ENCODE measurements at places on chromosomes 4 and X. TPM values are rescaled to one million over a fixed set of nuclear protein-coding genes. Genes with fewer than 3 reads are reported as not detected.

GRCh38 chr4:83009529-83009928, 1.1 kb downstream of the LIN54 start:
- no peak for DNase-seq

GRCh38 chrX:150495496-150495895, 72.9 kb upstream of the MTM1 start:
- no peak for DNase-seq

DNA sequence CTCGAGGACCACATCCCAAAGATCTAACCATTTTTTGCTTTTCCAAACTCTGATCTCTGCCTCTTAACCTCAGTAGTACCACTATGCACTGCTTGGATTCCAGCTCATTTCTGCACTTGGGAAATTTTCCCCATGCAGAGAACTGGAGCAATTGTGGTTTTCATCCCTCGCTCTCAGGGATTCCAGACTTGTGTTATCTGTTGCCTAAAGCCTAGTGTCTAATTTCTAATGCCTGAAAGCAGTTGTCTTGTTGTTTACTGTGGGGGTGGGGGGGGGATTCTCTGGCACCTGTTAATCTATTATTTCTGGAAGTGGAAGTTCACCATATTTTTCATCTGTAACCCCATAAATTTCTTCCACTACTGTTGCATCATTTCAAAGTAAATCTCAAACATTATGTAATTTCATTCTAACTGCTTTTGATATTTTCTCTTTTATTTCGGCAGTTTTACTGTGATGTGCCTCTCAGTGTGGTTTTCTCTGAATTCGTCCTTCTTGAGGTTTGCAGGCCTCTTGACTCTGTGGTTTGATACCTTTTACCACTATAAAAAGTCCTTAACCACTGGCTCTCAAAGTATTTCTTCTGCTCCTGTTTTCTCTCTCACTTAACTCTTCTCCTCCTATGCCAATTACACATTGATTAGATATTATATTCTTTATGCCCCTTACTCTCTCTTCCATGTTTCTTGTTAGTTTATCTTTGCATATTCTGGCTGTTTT, 205.6 kb upstream of the EOLA2 start:
- no peak for DNase-seq

- peak; percentile 41 for DNase-seq
These were observed 29.3 kb upstream of the PTPN13 start for GRCh38 chr4:86564795-86565194.

The TCEAL7 gene
- 2.6 TPM for total RNA-seq

GRCh38 chr4:2266181-2266580, 4.3 kb upstream of the MXD4 start:
- no peak for DNase-seq

- peak; percentile 54 for DNase-seq
These were observed 37.8 kb downstream of the DGKK start for GRCh38 chrX:50432829-50433289.

The TAF7L gene
- not detected for total RNA-seq

The ARHGEF38 gene
- 41.1 TPM for total RNA-seq

The OCIAD2 gene
- 76.3 TPM for total RNA-seq

The DCAF4L1 gene
- 0.16 TPM for total RNA-seq

DNA sequence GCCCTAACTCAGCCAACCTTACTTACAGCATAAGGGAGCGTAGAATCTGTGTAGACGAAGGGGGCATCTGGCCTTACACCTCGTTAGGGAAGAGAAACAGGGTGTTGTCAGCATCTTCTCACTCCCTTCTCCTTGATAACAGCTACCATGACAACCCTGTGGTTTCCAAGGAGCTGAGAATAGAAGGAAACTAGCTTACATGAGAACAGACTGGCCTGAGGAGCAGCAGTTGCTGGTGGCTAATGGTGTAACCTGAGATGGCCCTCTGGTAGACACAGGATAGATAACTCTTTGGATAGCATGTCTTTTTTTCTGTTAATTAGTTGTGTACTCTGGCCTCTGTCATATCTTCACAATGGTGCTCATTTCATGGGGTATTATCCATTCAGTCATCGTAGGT, 14.6 kb downstream of the PLP1 start:
- no peak for DNase-seq

- peak; percentile 81 for DNase-seq
These were observed 18.0 kb downstream of the ARHGAP10 start for GRCh38 chr4:147749811-147750321.

GRCh38 chr4:81405900-81406401, 65.8 kb downstream of the RASGEF1B start:
- no peak for DNase-seq

- DNase-seq = peak; percentile 45
These were observed 3.5 kb upstream of the IQSEC2 start for GRCh38 chrX:53284684-53285447.

DNA sequence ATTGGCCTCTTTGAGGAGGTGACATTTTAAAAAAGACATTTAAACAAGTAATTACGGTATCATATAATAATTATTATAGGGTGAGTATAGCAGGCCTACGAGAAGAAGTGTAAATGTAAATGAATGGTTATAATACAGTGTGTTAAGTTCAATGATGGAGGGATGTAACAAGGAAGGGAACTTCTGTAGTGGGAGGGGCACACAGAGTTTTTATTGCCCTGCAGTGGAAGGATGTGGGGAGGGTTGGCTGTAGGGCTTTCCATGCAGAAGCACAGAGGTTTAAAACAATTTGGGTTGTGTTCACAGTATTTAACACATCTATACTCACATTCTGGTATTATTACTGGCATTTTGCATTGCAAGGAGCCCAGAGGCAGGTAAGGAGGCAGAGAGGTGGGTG, 41.1 kb downstream of the AFF1 start:
- DNase-seq = no peak

GRCh38 chr4:13548059-13548983, 4.0 kb upstream of the NKX3-2 start:
- peak; percentile 10 for DNase-seq

The ELF4 gene
- 18.0 TPM for total RNA-seq

GRCh38 chr4:22991576-22991975, 298.8 kb downstream of the GBA3 start:
- DNase-seq = no peak

GRCh38 chr4:109574443-109574850, 14.4 kb downstream of the MCUB start:
- DNase-seq = no peak

GRCh38 chr4:95572304-95572991, 23.7 kb upstream of the UNC5C start:
- DNase-seq = peak; percentile 80

The SYTL5 gene
- total RNA-seq = 0.69 TPM

The COL4A6 gene
- total RNA-seq = 3.3 TPM

GRCh38 chrX:19624739-19625138, 109.4 kb upstream of the MAP3K15 start:
- DNase-seq = no peak

The CT45A10 gene
- not detected for total RNA-seq

- no peak for DNase-seq
These were observed 400 bp upstream of the PAQR3 start for GRCh38 chr4:78939667-78940008.

The MAGEA10 gene
- total RNA-seq = not detected
